ENCODE measurements at places on chromosomes 1 and 21.

GRCh38 chr1:157403608-157404007, 148.7 kb downstream of the FCRL5 start:
- no peak for DNase-seq

DNA sequence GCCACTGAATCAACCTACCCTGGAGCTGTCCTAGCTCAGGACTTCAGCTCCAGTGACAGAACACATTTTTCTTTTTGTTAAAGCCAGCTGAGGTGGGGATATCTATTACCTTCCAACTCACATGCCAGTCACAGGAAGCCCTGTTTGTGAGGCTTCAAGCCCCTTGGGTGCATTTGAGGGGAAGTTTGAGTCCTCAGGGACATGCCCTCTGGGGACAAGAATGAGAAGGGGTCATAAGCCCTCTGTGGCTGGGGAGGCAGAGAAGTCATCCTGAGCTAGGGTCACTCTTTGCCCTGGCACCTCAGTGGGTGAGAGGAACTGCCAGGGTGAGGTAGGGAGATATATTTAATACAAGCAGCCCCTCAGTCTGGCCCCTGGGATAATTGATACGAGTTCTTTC, 33.5 kb upstream of the CLDN14 start:
- no peak for DNase-seq

DNA sequence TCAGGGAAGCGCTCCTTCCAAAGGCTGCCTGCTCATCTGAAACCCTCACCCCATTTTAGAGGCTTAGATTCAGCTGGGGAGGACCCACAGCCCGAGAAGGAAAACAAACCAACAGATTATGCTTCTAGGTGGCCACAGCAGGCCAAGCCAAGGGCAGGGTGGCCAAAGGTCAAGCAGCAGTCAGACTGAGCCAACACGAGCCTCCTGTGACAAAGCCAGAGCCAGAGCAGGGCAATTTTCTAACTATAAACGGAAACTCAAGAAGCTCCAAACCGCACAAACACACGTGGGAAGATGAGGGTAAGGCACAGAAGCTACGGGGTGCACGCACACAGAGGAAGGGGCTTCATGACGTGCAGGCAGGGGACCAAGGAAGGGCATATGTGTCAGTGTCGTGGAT, 64.1 kb downstream of the PLEKHA6 start:
- DNase-seq, result no peak

GRCh38 chr21:41925767-41926116, 28.1 kb downstream of the C2CD2 start:
- no peak for DNase-seq

GRCh38 chr1:172442843-172443565, 865 bp downstream of the PIGC start:
- no peak for DNase-seq

- DNase-seq, result no peak
Measured at GRCh38 chr1:112614460-112615065, 4.4 kb downstream of the ST7L start.

GRCh38 chr1:199404191-199404590, 623.3 kb upstream of the NR5A2 start:
- DNase-seq, result no peak

GRCh38 chr1:157732755-157733154, 32.2 kb upstream of the FCRL3 start:
- DNase-seq, result no peak

DNA sequence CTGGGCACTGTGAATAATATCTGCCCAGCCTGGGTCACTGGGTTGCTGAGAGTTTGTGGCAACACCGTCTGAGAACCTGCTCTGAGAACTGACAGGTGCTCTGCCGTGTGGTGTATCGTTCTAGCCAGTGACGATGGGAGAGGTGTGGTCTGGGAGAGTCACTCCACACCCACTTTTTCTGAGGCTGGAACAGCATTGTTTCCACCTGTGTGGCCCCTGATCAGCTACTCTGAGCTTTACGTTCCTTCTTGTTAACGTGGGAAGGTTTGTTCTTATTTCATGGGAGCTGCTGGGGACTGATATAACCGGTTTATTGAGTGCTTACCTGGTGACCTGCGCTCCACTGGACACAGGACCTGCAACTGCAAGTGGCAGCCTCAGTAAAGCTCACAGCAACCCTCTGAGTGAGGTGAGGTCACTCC, 34.8 kb upstream of the TENT5C start:
- peak; percentile 76 for DNase-seq

DNA sequence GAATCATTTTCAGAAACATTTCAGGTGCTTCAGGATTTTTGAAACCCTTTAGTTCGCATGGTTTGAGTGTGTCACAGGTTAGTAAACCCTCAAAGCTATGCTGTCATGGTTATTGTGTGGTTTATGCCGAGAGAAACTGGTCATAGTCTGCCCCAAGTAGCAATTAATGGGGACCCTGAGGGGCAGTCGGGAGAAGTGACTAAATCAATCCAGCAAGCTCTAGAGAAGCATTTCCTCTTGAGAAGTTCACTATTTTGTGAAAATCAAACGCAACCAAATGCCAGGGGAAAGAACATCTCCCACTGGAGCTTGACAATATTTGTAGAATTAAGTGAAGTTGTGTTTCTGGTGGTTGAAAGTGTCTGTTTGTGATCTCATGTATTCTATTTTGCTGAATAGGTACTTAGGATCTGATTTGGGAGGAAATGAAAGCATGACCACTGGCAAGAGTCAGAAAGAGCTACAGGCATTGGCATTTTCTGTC, 63.0 kb upstream of the BACH1 start:
- DNase-seq, result no peak

DNA sequence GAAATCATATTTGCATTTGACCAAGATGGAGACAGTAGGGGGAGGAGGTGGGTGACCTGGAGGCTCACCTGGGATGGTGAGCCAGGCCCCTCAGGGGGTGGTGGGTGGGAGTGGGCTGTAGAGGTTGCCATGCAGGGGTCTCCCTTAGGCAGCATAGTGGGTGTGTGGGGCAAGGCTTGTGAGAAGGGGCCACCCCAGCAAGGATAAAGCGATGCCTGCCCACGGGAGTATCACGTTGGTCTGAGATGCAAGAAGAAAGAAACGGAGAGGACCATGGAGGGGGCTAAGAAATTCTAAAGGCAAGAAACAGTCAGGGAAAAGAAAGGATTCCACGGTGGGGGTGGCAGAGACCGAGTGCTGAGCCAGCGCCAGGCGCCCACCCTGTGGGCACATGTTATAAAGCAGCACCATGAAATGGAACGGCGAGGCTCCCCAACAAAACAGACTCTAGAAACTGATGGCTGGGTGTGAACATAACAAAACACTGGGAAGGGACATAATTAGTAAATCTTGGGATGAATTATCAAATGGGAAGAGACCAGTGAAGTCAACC, 11.7 kb upstream of the C2CD2 start:
- no peak for DNase-seq

GRCh38 chr1:171372418-171373084, 58.6 kb downstream of the FMO4 start:
- no peak for DNase-seq

DNA sequence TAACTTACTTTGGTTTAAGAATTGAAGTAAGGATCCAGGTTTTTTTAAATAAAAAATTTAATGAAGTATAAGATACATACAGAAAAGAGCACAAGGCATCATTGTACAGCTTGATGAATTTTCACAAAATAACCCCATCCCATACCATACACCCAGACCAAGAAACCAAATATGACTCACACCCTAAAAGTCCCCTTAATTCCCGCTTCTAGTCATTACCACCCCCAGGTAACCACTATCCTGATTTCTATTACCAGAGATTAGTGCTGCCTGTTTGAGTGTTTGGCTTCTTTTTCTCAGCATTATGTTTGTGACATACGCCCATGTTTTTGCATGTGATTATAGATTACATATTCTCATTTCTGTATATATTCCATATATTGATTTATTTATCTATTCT, 98.5 kb upstream of the HIVEP3 start:
- no peak for DNase-seq

DNA sequence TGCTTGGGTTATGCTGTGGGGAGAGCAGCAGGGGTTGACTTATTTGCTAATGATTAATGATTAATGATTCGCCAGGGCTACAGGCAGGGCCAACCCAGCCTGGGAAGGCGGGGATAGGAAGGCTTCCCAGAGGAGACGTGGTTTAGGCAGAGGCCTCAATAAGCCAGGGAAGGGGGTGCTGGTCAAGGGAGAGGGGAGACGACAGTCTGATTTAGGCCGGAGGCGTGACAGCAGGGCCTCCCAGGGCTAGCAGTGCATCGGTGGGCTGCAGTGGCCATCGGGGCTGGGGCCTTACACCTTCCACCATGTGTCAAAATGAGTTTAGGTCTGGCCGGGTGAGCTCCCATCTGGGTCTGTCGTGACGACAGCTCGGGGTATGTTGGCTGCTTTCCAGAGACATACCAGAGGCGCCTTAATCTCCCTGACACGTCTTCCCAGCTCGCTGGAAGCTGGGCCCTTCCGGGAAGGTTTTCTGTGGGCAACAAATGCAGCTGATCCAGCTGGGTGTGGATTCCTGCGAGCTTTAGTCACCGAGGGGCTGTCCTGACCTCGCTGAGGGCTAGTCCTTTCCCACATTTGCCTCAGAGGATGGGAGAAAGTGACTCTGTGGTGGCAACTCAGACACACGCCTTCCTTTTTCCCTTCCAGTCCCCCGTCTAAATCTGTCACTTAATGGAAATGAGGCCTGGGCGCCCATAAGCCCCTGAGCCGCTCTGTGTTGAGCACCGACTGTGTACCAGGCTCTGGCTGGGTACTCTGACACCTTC, 3.7 kb upstream of the SLC1A7 start:
- DNase-seq, result no peak

DNA sequence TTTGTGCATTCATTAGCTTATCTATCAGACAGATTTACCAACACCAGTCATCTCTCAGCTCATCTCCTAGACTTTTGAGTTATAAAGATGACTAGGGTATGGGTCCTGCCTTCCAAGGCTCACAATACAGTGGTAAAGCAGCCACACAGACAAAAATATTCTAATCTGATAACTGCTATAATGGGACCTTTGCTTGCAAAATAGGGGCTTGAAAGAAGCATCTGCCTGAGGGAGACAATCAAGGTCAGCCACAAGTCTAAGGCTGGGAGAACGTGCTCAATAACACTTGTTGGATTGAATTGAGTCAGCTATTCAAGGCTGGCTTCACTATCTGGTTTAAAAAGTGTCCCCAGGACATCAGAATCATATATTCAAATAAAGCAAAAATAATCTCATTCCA, 1.4 kb upstream of the PAPPA2 start:
- DNase-seq, result no peak

DNA sequence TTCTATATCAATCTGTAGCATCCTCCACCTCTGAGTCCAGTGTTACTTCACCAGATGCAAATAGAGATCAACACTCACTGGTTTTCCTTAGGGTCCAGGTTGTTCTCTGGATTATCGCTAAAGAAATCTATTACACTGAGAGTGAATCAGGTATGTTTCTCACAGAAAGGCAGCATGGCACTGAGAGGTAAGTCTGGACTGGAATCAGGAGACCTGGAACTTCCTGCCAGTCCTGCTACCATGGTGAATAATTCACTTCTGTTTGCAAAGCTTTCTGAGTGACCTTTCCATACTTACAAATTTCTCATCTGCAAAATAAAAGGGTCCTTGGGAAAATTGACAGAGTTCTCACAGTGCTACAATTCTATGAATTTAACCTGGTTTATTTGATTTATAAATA, 1583.3 kb downstream of the MRPL39 start:
- no peak for DNase-seq

- no peak for DNase-seq
Measured at GRCh38 chr1:202798792-202799331, 9.4 kb downstream of the KDM5B start.

DNA sequence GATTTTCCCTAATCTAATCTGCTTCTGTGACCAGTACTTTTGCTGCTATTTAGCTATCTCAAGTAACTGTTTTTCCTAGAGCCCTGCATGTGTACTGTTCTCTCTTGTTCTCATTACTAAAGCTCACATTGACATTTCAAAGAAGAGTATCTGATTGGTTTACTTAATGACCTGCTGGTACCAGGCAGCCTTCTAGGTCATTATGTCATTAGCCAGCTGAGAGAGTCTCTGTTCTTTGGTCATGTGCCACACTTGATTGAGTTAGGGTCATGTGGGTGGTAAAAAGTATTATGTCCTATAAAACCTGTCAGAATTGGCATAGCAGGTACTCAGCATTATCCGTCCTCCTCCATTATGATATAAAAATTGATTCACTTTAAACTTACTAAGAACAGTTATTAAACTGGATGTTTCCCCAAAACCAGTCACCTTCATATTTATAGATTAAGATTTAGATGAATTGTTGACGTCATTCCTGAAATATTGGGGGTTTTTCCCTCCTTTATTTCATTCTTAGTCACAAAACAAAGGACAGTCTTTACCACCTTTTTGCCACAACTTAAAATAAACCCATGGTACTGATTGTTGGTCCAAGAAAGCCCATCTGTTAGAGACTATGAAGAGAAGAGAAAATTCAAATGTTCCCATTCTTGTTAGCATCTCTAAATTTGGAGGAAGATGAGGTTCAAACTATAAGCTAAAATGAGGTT, 22.2 kb downstream of the FNDC5 start:
- no peak for DNase-seq

Data from NCI-H187 treated with DMSO at 0.1 percent for 48 hours (cell line).